ENCODE measurements at places on chromosomes 7 and 10.

GRCh38 chr7:131836733-131837132 is 280.3 kb upstream of the PODXL start:
- no peak for DNase-seq

DNA sequence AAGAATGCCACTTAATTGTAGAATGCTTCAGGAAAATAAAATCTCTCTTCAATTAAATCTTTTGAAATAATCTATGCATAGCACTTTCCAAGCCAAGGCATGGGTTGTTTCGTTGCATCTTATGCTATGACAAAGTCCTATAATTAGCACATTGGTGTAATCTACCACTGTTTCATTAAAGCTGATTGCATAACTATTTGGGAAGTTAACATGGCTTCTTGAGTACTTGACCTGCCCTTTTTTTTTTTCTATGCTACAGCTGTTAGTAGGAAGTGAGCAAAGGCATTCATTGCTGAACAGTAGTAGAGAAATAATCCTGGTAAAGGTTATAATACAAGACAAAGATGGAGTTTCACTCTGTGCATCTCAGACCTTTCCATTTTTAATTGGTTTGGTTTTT is 557.2 kb upstream of the CELF2 start:
- DNase-seq, result no peak

- no peak for DNase-seq
Observed at GRCh38 chr7:143399642-143400041, 9.0 kb downstream of the EPHA1 start.

- DNase-seq, result no peak
Observed at GRCh38 chr10:6385665-6386064, 182.9 kb downstream of the PFKFB3 start.

DNA sequence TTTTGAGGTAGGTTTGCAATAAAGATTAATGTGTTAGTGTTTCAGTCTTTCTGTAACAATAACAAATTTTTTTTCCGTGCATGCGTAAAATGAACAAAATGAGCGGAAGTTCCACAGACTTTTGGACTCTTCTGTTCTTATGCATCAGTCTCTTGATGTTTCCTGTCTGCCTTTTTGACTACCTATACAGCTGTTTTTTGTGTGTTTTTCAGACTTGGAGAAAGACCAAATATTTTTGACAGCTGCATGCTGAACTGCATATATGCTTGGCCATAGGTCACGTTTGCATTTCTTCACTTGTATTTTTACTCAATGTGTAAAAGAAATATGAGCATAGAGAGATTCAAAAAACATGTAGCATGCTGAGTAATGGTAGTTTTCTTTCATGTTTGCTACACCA is 119.3 kb downstream of the BBS9 start:
- DNase-seq, result no peak

- DNase-seq, result no peak
Observed at GRCh38 chr7:78315119-78315518, 516.5 kb downstream of the PHTF2 start.

DNA sequence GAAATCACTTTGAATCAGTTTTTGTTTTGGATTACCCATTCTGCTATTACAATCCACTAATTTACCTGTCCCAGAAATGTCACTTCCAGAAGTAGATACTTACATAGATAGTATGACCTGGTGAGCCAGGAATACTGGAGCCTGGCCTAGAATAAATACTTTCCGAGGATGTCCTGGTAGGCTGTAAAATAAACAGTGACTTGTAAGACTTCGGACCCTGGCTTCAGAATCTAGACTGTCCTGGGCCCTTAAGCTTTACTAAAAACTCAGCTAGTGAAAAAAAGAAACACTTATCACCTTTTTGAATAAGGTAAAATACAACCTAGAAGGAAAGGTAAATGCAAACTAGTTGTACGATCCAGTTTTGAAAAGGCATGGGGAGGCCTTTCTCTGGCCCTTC is 69.5 kb upstream of the AFAP1L2 start:
- DNase-seq, result no peak

DNA sequence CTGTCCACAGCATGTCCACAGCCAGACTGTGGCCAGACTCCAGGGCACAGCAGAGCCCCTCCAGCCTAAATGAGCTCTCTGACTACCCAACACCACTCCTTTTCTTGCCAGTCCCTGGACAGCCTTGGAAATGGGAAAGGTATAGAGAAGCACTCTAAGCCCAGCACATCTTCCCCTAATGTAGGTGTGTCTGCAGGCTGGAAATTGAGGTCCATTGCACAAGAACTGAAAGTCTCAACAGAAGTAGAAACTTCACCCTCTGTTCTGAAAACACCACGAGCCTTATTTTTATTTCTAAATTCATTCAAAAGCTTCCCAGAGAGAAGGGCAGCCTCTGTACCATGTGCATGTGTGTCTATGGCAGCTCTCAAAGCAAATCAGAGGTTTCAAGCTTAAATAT is 3.7 kb upstream of the KCNMA1 start:
- DNase-seq, result no peak

- DNase-seq, result no peak
Observed at GRCh38 chr10:91420868-91421267, 10.7 kb downstream of the HECTD2 start.

- no peak for DNase-seq
Observed at GRCh38 chr7:140433396-140433795, 29.5 kb downstream of the RAB19 start.

GRCh38 chr10:60818134-60818770 is 40.0 kb downstream of the CDK1 start:
- no peak for DNase-seq

DNA sequence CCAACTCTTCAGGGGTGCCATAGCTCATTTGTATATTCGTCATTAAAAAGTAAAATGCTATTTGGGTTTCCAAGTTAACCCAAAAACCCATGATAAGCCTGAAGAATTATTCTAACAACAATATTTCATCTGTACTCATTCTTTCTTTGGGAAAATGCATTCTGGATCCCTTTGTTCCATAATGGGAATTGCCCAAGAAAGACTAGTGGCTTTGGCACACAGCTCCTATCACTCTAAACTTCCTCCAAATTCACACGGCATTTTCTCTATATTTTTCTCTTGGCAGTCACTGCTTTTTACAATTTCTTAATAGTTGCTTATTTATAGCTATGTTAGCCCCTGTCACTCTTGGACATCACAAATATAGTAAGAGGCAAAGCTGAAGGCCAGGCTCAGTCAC is 29.1 kb downstream of the CHCHD3 start:
- no peak for DNase-seq

DNA sequence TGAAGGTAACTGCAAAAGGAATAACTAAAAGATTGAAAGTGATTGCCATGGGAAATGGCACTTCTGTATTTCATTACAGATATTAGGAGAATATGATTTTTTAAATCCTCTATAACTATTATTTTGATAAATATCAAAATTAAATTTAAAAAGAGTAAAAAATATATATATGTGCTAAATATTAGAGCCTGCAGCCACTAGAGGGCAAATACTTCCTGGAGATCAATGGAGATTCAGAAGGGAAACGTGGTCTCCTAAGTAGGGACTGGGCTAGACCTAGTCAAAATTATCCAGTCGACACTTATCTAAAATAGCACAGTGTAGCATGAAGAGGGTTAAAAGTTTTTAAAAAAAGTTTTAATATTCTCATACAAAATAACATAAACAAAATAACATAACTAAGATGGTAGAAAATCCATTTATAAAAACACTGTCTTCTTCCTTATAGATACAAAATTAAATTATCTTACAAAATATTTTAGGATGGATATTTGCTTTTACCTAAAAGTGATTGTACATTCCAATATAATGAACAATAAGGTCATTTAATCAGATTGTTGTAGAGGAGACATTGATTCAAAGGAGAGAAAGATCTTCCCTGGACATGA is 434.3 kb downstream of the MDFIC start:
- DNase-seq, result no peak

GRCh38 chr10:51862149-51862548 is 162.8 kb upstream of the CSTF2T start:
- DNase-seq, result no peak

DNA sequence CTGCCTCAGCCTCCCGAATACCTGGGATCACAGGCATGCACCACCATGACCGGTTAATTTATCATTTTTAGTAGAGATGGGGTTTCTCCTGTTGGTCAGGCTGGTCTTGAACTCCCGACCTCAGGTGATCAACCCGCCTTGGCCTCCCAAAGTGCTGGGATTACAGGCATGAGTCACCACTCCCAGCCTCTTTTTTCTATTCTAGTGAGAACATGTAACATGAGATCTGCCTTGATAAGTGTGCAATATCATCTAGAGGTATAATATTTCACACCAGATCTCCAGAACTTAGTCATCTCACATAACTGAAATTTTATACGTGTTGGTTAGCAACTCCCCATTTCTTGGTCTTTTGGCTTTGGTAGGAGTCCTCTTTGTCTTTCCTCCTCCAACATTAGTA is 656.9 kb downstream of the CNTNAP2 start:
- no peak for DNase-seq

DNA sequence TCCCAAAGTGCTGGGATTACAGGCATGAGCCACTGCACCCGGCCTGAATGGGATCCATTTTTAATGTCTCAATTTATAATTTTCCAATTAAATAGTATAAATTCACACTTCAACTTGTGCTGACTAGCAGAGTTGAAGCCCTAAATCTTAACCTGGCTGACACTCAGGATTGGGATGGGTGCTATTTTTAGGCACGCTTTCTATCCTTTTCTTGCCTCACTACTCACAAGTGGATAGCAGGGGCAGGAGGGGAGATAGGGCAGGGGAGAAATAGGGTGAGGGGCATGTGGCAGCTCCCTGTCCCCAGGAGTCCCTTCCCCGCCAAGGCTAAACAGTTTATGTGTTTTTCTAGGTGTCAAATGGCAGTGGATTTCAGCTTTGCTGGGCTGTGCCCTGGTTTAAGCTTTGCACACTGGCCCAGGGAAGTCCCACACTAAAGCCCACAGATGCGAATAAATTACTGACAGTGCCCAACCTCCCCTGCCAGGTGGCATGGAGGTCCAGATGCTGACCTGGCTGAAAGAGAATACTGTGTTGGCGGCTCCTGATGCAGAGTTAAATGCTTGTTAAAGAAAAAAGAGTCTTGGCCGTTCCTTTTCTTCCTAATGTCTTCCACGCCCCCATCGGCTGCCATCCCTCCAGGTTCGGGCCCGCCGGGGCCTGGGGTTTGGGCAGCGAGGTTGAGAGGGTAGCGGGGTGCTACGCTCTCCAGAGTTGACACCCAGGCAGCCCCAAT is 36.2 kb upstream of the EFCAB10 start:
- no peak for DNase-seq

DNA sequence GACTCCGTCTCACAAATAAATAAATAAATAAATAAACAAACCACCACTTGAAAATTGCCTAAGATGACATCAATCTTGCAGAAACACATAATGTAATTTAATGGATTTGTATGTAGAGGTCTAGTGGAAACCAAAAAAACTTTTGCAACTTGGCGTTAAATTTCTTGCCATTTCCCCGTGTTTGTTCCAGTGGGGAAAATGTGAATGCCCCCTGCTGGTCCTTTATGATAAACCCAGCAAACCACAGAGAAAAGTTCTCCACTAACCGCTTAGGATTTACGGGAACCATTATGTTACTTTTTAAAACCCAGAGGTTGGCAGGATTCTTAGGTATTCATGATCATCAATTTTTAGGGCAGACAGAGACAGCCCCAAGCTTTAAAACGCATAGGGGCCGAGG is 32.5 kb downstream of the LAMB4 start:
- DNase-seq, result no peak

GRCh38 chr10:110304394-110304779 is 333 bp downstream of the SMNDC1 start:
- no peak for DNase-seq

GRCh38 chr7:8536431-8536830 is 103.0 kb downstream of the NXPH1 start:
- no peak for DNase-seq

DNA sequence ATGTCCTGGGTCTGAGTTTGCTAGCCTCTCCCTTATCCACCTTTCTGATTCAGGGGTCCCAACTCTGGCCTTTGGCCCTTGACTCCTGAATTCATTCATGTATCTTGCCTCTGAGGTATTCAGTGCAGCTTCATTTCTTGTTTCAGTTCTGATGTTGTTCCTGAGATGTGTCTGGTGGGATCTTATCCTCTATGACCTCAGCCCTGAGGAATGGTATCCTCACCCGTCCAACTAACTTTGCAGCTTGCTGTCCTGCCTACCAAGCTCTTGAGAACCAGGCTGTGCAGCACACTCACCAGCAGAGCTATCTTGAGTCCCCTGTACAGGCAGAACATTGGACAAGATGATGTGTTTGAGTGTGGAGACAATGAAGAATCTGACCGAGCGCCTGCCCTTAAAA is 13.8 kb downstream of the SUFU start:
- no peak for DNase-seq

DNA sequence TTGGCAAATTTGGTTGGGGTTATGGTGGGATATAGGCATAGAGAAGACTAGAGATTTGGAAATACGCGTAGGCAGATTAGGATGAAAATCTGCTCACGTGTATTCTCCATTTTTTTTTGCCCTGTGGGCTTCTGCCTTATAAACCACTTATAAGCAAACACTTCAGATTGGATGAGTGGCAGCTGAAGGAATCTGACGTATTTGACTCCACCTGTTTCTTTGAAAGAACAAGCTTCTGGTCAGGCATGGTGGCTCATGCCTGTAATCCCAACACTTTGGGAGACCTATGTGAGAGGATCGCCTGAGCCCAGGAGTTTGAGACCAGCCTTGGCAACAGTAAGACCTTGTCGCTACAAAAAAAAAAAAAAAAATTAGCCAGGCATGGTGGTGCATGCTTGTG is 5.1 kb downstream of the STK31 start:
- no peak for DNase-seq

DNA sequence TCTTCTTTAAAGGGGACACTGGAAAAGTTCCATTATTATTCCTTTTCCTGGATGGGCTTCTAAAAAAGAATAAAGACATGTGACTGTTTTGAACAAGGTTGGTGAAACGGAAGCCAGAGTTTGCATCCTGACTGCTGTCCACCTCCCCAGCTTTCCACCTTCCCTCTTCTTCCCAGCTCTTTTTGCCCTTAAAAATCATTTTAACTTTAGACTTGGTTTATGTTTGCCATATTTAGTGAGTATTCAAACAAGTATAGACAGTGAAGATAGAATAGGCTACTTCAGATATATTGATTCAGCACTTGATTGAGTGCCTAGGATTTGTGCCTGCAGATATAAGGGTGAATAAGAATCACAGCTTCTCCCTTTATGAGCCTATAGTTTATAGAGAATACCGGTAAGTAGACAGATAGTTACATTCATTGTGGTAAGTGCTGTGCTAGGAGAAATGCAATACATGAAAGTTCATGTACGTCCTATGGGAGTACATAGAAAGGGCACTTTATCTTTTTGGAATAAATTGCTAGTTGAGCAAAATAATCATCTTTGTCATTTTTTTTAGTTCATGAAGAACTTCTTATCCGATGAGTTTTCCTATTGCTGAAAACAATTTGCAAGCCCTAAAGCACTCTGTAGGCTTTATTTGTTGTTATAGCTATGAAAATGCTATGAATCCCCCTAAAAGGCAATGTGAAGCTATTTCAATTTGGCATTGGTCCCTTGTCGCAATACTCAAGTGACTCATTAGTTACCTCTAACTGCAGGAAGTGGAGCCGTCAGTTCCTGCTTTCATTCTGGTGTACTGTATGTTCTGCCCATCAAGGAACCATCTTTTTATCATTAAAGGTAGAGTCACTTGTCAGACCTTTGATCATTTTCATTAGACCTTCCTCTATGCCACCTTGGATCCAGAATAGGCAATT is 57.2 kb upstream of the STRIP2 start:
- DNase-seq, result no peak

Measured in activated CD8-positive, alpha-beta memory T cell treated with anti-CD3 and anti-CD28 coated beads for 1 hour (primary cell).